ENCODE measurements at places on chromosomes 5 and 9.
A peak's percentile ranks its signal among the peaks of the same experiment; 100 is the strongest.

- peak; percentile 90 for DNase-seq
These were observed 55.1 kb downstream of the ABCA1 start for GRCh38 chr9:104872656-104873488.

- peak; percentile 12 for DNase-seq
These were observed 1.1 kb downstream of the MAML1 start for GRCh38 chr5:179733772-179734126.

GRCh38 chr5:136033848-136034247 lies 5.1 kb downstream of the TGFBI start:
- DNase-seq, result no peak

DNA sequence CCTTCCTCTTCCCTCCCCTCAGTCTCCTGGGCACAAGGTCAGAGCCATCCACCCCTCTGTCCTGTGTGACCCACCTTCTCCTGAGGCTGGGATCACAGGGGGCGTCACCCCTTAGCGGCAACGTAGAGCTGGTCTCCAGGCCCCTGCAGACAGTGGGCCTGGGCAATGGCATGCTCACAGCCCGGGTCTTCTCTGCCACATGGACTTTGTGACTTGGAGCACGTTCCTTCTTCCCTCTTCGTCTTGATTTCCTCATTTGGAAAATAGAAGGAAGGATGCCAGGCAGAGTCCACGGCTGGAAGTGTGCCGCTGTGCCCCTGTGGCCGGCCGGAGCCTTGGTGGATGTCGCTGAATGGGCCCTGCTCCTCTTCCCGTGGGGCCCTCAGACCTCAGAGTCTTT lies 10.0 kb downstream of the RXRA start:
- DNase-seq, result no peak

DNA sequence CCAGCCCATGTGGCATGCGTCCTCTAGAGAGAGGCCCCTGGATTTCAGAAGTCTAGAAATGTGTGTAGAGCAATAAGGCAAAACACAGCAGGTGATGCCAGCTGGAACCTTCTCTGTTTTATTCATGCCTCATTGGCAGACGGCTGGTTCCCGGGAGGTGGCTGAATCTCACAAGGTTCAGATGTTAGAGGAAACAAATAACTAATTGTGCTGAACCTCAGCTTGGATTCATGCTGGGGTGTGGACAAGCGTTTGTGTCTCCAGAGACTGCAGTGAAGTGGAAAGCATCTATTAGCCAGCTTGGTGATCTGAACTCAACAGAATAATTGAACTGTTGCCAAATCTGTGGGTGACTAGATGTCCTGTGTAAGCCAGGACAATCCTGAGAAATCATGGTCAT lies 131.1 kb upstream of the NR4A3 start:
- DNase-seq, result no peak

GRCh38 chr9:116144038-116144437 lies 9.6 kb upstream of the PAPPA start:
- DNase-seq, result peak; percentile 15

DNA sequence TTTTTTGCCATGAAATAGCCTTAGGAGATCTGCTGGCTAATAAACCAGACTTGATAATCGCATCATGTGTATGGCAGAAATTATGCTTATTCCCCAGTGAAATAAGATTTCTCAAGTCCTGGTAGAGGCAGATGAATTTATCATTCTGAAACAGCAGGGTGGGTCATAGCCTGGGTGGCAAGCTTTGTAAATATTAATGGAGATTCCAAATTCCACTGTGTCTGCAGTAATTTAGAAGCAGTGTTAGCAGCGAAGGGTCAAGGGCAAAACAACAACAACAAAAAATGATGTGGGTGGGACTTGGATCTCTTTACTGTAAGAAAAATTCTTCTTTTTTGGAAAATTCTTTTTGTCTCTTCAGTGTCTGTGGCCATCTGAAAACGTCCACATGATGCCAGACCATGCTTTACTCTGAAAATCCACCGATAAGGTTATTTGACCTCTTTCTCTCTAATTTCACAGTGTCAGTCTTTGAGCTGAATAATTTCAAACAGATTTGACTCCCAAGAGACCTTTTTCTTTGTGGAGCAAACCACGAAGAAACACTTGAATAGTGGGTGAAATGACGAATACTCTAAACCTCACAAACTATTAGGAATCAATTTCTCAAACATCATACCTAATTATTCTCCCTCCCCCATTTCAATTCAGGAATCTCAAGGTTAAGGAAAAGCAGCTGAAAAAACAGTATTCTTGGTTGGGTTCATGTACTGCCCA lies 106.0 kb upstream of the RPS23 start:
- no peak for DNase-seq

DNA sequence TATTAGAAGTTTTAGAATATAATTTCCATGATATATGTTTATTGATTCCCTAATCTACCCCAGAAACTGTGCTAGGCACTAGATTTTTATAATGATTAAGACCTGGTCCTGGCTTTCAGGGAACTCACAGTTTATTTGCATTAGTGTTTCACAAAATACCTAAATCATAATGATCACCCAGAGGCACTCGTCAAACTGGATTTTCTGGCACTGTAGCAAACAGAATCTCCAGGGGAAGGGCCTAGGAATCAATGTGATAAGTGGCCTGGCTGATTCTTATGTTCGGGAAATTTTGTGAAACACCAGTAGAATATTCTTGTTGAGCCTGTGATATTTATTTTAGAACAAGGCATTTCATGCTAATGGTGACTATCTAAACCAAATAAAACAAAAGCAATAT lies 37.4 kb upstream of the SRP19 start:
- DNase-seq, result no peak

DNA sequence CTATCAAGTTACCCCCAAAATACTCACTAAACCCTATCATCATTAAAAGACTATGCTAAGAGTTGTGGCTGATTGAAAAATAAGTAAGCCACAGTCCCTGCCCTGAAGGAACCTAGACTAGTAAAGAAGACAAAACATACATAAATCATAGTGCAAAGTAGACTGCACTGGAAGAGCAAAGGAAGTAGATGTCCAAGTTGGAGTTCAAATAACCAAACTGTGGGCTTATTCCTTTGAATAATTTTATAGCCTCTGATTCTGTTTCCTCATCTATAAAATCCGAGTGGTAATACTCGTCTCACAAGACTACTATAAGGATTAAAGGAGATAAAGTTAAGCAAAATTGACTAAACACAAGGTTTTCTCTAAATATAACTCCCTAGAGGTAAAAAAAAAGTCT lies 140.4 kb downstream of the TLE1 start:
- no peak for DNase-seq

DNA sequence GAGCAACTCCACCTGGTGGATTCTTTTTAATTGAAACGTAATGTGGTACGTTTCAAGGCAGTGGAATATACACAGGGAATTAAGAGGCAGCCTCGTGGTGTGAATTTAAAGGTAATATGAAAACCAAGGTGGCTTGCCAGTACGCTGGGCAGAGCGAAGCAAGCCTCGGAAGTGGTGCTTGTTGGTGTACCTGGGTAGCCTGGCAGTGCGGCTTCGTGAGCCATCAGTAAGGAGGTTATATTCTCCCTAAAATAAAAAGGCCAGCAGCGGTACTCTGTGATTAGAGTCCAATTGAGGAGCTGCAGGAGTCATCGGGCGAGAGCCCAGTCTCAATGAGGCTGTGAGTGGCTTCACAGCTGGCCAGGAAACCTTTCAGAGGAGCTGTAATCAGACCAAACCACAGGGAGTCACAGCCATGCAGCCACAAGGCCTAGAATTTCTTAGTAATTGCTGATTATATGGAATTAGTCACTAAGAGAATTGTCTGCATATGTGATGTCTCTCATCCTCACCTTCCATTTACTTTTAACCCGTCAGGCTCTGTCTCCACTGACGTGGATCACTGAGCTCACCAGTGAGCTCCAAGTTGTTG lies 57.7 kb downstream of the DCP2 start:
- DNase-seq, result peak; percentile 56

- peak; percentile 86 for DNase-seq
These were observed 90.0 kb downstream of the PRRT1B start for GRCh38 chr9:131635285-131635684.

- no peak for DNase-seq
These were observed 362.9 kb downstream of the ARRDC3 start for GRCh38 chr5:91020065-91020800.

GRCh38 chr9:134350416-134350994 lies 24.2 kb downstream of the RXRA start:
- DNase-seq, result no peak

DNA sequence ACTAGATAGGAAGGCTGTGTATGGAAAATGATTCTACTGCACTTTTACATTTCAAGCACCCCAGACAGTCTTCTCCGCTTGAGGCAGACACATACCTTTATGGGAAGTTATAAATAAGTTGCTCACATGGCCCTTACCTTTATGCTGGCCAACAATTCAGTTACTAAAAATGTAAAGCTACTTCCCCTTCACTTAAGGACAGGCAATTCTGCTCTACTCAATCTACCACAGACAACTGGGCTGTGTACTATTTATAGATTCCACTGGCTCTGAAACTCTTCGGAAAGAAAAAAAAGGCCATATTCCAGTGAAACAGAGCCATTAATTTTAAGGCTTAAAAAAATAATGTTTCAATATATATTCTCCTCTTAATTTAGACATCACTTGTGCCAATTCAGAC lies 59.4 kb downstream of the ELAVL2 start:
- no peak for DNase-seq

- DNase-seq, result no peak
These were observed 19.8 kb upstream of the PARP8 start for GRCh38 chr5:50646591-50646990.

DNA sequence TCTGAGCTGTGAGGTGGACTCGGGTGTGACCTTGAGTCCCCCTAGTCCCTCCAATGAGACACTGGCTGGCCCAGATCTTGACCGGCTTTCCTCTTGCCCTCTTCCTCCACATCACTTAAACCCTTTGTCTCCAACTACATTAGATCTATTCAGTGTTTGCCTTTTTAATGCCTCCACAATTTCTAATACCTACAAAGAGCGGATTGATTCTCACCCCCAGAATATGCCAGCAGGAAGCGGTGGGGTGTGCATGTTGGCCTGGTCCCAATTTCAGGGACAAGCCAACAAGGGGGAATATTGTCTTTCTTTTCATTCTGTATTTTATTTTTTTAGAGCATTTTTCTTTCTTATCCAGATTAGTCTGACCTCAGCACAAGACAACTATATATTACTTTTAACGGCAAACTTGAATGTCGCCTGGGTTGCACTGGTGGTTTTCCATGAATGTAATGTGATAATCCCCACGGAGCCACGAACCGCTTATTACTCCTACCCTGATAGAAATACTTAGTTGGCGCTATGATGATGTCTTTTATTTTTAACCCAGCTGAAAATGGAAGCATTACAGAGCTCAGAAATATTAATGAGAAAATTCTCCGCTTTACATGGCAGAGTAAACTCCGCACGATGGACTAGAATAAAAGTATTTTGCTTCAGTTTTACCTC lies 68.5 kb upstream of the MYO10 start:
- no peak for DNase-seq

DNA sequence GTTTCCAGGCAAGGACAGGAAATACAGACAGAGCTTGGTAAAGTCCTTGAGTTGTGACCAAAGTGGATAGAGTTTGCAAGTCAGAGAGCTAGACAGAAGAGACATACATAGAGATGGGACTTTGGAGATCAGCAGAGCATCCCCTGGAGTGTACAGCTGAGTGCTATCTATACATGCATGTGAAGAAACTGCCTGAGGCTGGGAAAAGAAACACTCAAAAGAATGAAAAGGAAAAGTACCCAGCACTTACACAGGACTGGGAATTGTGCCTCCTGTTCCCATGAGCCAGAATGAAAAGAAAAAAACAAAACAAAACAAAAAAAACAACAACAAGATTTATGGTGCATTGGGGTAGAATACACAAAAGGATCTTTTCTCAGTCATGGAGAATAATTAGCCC lies 606.4 kb downstream of the ZNF608 start:
- DNase-seq, result no peak

GRCh38 chr5:125214080-125214479 lies 467.6 kb upstream of the ZNF608 start:
- no peak for DNase-seq

DNA sequence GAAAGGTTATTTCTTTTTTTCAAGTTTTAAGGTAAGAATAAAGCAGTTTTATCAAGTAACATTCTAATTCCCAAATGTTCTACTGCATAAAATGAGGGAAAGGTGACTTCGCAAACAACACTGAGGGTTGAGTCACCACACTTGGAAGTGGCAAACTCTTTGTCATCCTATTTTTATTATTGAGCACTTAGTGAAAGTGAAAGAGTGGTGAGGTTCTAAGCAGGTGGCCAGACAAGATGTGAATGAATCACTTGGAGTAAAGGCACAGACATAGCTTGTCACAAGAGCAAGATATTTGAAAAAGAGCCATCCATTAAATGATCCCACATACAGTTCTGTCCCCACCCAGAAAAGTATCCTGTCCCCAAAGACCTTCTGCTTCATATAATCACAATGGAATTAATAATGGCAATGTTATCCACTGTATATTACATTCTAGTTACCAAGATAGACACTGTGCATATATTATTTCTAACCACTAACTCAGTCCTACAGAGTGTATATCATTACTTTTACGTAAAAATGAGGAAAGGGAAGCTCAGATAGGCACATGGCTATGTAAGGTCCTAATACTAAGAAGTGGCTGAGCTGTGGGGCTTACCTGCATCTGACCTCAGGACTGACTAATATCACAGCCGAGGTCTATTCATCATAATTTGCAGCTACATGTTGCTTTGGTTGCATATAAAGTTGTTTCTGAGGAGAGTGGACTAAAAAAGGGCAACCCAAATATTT lies 730.4 kb upstream of the MEF2C start:
- no peak for DNase-seq

GRCh38 chr5:150066901-150067396 lies 19.4 kb downstream of the CSF1R start:
- no peak for DNase-seq

DNA sequence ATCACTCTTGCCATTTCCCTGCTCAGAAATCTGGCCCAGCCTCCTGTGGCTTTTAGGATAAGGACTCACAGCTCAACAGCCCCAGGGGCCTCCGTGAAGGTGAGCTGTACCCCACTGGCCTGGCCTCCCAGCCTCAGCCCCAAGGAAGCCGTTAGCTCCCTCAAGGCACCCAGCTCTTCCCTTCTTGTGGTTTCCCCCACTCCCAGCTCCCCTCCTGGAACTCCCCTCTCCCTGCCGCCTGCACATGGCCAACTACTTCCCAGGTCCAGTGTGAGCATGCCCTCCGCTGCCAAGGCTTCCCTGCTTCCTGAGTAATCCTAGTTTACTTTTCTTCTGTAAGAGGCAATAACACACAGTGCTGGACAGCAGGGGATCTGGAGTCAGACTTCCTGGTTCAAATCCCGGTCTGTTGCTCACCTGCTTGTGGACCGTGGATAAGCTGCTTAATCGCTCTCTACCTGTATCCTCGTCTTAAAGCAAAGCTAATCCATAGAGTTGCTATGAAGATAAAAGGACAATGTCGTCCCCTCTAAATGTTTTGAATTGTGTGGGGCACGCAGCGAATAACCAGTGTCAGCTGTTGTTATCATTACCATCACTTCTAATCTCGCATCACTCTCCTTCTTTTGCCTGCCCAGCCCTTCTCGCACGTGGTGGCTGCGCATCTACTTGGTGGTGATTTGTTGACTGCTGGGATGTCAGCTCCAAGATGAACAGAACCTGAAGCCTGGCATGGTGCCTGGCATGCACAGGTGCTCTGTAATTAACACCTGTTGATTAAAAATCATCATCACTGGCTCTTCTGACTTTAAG lies 86.6 kb downstream of the C5orf15 start:
- no peak for DNase-seq

Data from SJSA1 (cell line).